GM12892 (cell line): ENCODE measurements at places on chromosomes 6 and 20.

GRCh38 chr6:87220997-87221396, 65.6 kb downstream of the ZNF292 start:
- no peak for DNase-seq

- no peak for DNase-seq
Measured at GRCh38 chr6:135722190-135722589, 129.3 kb upstream of the PDE7B start.

DNA sequence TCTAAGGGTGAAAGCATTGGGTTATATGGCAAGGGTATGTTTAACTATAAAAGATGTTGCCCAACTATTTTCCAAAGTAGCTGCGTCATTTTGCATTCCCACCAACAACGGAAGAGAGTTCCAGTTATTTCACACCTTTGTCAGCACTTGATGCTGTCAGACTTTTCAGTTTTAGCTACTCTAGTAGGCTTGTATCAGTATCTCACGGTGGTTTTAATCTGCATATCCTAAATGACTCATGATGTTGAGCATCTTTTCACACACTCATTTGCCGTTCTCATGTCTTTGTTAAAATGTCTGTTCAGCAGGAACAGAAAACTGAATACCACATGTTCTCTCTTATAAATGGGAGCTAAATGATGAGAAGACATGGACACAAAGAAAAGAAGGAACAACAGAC, 122.3 kb downstream of the RNASET2 start:
- DNase-seq = no peak

GRCh38 chr20:64137598-64138031, 26.6 kb upstream of the MYT1 start:
- DNase-seq = no peak

DNA sequence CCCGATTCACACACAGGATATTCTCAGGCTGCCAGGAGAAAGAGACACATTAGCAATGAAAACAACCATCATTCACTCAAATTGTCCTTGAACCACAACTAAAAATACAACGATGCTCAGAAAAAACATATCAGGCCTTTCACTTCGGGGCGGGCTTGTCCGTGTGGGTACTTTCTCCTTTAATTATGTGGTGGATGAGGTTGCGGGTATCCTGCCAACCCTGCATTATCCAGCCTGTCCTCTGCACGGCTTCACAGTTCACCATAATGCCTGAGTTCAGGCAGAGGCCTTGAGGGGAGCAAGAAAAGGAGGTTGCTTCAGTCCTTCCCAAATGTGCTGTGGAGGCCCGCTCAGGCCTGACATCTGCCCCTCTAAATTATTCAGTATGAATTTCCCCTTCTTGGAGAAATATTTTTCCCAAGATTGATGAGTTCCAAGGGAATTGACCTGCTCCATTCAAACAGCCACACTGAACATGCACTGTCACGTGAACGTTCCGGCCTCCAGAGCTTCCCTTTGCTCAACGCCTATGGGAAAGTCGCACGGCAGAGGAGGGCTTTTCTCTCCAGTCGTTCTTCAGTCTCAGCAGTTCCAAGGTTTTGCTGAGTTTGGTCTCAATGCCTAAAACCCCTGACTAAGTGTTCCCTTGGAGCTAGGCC, 70.3 kb downstream of the MYLK4 start:
- DNase-seq = no peak

GRCh38 chr6:100479179-100480035, 14.7 kb upstream of the SIM1 start:
- DNase-seq = no peak

- DNase-seq = no peak
Measured at GRCh38 chr6:11938285-11938890, 73.7 kb upstream of the HIVEP1 start.
